DMS79 (cell line): ENCODE measurements at places on chromosomes 11 and 22.

GRCh38 chr11:68212421-68213134 is 518 bp downstream of the KMT5B start:
- peak; percentile 2 for DNase-seq

DNA sequence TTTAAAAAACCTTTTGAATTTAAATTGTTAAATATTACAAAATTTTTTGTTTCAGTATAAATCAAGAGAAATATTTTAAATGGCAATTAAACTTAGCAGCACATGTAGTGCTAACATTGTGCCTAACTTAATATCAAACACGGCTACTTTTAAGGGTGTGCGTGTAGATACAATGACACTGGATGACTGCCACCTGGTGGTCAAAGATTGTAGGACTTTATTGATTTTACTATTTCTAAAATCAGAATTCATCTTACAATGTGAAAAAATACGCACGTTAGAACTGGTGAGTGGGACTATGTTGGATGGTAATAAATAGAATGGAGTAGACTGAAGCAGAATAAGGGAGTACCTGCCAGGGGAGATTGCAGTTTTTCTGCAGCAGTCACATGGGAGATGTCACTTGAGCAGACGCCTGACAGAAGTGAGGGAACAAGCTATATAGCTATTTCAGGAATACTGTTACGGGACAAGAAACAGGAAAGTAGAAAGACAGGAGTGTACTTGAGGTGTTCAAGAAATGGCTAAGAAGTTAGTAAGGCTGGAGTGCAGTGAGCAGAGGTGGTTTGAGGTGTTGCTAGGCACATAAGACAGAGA is 52.9 kb downstream of the UVRAG start:
- DNase-seq = peak; percentile 2

DNA sequence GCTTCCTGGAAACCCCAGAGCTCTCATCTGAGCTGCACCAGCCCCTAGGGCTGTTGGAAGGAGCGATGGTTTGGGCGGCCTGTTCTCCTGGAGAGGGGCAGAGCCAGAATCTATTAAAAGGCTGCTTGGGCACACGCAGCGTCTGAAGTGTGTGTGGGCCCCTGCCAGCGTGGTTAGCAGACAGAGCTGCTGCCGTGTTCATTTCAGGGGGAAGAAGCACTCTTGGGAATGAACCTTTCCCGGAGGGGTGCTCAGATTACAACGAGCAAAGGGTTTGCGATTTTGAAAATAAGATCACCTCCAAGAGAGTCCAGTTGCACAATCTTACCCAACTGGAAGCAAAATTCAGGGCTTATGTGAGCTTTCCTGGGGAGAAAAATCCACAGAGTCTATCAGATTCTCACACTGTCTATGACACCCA is 12.9 kb downstream of the ANO1 start:
- DNase-seq = peak; percentile 90

DNA sequence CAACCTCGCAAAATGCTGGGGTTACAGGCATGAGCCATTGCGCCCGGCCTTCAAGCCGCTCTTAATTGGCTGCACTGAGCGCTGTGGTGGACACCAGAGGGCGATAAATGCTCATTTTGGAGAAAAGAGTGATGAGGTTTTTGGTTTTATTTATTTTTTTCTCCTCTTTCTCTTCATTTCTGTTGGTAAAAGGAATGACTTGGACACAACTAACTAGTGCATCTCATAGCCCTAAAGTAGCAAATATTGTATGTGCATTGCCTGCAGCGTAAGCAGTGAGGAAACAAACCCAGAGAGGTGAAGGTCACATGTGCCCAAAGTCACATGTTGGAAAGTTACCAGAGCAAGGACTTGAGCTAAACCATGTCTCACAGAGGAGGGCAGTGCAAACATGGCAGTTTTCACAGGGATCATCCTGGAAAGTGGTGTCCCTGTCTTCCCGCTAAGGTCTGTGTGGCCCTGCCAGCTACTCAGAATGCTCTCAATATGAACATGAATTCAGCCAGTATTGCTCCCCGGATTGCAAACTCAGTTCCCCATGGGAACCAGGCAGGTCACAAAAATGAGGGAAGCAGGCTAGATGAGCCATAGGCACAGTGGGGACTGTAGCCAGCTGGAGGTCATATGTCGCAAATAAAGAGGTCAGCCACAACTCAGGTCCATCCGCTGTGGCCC is 8.6 kb upstream of the CD82 start:
- peak; percentile 22 for DNase-seq

DNA sequence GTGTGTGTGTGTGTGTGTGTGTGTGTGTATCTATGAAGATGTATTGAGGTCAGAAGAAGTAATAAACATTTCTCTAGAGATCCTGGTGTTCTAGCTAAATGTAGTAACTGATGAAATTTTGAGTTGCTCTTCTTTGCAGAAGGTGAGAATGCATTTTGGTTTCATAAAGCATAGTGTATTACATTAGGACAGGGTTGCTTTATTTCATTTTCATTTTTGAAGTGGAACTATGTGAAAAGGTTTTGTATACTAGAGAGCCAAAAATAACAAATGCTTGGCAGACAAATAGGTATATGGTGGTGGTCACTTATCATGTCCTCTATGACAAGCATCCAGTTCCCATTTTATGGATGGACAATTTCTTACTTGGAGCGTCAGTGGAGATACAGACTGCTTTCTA is 99.0 kb downstream of the CASP12 start:
- DNase-seq = no peak

DNA sequence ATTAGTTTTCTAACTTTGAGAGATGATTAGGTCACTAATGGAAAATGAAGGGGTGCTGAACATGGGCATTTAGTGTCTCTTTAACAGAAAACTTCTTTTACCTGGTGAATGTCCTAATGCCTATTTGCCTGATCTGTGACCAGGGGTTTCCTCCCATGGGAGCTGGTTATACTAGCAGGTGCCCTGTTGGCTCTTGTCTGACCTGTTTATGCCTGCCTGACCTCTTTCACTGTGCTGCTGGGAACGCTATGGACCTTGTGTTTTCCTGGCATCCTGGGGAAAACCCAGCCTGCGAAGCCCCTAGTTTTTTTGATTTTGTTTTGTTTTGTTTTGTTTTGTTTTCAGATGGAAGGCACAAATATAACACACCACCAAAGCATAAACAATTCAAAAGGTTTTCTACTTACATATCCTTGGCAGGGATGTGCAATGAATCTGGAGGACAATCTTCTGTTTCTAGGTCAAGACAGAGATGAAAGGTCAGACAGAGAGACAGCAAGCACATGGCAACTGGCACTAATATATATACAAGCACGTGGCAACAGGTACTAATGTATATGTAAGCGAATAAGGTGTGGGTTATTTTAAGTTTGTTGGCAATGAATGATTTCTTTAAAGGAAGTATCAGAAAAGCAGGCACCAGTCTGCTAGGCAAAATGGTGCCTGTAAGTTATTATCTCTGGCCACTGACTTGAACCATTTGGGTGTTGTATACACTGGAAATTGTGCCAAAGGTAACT is 390.2 kb downstream of the LUZP2 start:
- DNase-seq = no peak

- no peak for DNase-seq
Observed at GRCh38 chr22:36756746-36757655, 18.9 kb downstream of the IFT27 start.

- DNase-seq = no peak
Observed at GRCh38 chr11:80317612-80318011, 876.8 kb upstream of the TENM4 start.

- no peak for DNase-seq
Observed at GRCh38 chr11:84012171-84012826, 726.1 kb upstream of the CCDC90B start.

DNA sequence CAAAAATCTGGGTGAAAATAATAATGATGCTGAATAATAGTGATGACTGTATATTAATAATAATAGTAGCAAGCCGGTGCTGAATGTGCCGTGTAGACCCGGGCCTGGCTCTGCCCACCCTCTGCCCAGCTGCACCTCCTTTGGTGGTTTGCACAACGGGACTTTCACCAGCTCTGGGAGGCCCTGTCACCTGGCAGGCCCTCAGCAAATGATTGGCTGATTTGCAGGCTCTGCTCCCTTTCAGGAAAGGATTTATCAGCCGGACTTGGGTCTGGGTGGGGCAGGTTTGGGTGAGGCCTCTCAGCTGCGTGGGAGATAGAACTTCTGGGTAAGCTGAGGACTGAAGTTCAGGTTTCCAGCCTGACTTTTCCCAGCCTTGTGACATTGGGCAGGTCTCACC is 21.4 kb downstream of the KIAA1671 start:
- no peak for DNase-seq

DNA sequence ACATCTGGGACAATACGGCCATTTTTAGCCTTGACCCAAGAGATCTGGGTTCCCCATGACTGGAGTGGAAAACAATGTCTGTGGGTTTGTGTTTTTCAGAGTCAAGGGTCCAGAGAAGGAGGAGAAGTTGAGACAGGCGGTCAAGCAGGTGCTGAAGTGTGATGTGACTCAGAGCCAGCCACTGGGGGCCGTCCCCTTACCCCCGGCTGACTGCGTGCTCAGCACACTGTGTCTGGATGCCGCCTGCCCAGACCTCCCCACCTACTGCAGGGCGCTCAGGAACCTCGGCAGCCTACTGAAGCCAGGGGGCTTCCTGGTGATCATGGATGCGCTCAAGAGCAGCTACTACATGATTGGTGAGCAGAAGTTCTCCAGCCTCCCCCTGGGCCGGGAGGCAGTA is 15.7 kb downstream of the NNMT start:
- DNase-seq = no peak

GRCh38 chr22:46103181-46103580 is 47.1 kb upstream of the PPARA start:
- no peak for DNase-seq

DNA sequence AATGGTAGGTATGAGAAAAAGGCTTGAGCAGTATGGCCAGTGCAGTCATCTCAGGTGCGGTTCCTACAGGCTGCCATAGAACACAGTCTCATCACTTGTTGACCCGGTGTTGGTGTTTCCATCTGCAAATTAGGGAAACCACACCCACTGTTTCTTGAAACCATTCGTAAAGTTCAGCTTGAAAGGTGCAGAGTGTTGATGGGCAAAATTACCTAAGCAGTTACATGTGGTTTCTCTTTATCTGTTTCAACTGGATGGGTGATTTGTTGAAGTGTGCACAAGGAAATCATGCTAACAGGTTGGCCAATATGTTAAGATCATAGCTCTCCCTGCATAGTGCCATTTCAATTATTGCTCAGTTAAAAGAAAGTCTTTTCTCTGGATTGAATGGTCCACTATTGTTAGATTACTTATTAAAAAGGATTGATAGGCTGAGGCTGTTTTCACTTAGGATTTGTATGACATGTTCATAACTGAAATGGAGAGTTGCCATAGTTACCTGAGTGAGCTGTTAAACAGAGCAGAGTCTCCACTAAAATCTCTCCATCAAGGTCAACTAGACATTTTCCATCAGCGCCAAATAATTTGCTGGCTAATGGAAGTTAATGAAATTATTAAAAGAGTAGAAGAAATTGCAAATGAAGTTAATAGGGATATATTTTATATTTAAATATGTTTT is 203.1 kb upstream of the MTMR2 start:
- no peak for DNase-seq

- no peak for DNase-seq
Observed at GRCh38 chr22:43346521-43346929, 3.4 kb upstream of the SCUBE1 start.

DNA sequence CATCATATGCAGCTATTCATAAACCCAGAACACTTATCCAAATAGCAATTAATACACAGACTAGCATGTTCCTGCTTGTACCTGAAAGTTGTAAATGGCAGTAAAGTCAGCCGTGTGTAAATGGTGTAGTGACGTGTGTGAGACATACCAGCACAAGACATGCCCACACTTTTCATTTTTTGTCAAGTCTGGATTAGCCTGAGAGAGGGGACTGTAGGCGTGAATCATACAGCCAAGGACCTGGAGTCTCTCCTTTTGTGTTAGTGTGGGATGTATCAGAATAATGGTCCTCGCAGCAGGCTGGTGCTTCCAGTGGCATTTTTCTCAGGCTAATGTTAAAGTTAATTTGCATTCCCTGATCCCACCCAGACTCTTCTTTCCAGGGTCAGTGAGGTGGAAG is 116.8 kb upstream of the BMAL1 start:
- no peak for DNase-seq

GRCh38 chr11:58770627-58771457 is 39.1 kb upstream of the GLYAT start:
- DNase-seq = no peak

- DNase-seq = no peak
Observed at GRCh38 chr11:95429376-95429907, 198.4 kb upstream of the SESN3 start.
